ENCODE measurements at places on chromosomes 13 and 19.

DNA sequence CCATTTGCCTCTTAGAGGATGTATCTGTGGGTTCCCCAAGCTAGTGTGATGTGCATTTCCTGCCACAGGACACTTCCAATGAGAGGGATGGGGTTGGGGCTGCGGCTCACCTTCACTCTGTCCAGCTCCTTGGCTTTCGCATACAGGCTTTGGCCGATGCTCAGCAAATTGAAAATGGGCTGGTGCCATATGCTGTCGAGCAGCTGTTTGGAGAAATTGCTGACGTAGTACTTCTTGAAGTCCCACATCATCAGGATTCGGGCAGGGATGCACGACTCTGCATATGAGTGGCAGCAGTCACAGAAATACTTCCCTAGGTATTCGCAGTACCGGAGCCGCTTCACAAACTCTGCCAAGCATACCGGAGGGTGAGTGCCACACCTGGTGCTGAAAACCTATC is 37.0 kb downstream of the RUBCNL start:
- no peak for DNase-seq

GRCh38 chr19:5692723-5693194 is 2.7 kb downstream of the RPL36 start:
- DNase-seq, result no peak

DNA sequence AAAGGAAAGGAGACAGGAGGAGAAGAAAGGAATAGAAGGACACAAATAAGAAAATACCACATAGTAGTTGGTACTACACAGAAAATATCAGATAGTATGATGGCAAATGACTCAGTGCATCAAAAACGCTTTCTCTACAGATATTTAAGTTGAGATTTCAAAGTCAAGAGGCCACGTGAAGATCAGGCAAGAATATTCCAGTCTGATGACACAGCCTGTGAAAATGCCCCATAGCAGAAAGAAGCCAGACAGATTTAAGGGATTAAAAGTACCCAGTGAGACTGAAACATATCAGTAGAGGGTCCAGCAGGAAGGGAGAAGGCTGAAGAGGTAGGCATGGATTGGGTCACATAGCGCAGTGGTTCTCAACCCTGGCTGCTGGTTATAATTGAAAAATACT is 113.7 kb downstream of the VWA8 start:
- no peak for DNase-seq

GRCh38 chr19:29098863-29099481 is 114.0 kb downstream of the UQCRFS1 start:
- DNase-seq, result peak; percentile 91

DNA sequence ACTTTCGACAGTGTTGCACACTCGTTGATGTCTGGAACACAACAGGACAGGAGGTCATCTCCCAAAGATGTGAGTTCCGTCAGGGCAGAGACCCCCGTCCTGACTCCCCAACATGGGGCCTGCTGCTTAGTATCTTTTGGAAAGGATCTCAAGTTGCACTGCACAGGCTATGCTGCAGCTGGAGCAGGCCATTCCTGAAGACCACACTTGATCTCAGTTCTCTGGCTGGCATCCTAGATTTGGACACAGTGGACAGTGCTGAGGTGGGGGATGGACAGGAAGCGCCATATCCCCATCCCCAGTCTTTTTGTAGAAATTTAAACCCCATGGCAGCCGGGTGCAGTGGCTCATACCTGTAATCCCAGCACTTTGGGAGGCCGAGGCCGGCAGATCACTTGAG is 5.9 kb downstream of the ADGRE2 start:
- DNase-seq, result no peak

- DNase-seq, result no peak
These were observed 2165.2 kb downstream of the PCDH9 start for GRCh38 chr13:65064967-65065366.

GRCh38 chr19:52070496-52070895 is 21.9 kb upstream of the ZNF432 start:
- DNase-seq, result no peak

DNA sequence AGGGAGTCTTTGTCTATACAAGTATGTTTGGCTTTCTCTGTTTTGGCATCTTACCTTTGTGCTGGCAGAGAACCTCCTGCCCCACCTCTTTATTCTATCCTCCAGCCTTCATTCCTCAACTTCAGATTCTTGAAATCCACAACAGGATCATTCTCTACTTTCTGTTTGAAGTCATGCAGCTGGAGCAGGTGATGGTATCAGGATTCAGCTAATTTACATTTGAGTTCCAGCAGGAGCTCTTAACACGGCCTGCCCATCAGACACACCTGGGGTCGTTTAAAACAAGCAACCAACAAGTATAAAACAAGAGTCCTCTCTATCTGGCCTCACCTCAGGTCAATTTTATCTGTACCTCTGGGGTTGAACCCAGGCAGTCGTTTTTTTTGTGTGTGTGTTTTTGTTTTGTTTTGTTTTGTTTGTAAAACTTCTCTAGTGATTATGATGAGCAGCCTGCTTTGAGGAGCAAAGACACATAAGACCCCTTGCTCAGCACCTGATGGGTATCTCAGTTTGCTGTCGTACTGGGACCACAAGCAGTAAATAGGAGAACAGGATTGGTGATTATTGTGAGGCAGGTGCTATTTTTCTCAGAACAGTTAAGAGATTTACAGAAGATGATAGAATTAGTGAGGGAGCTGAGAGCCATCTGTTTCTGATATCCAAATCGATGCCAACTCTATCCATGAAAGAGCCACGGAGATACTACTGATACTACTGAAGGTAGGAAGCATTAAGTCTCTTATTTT is 78.4 kb downstream of the GPC6 start:
- DNase-seq, result no peak

- DNase-seq, result no peak
These were observed 477.3 kb downstream of the TSHZ3 start for GRCh38 chr19:30871979-30872378.

- DNase-seq, result no peak
These were observed 3.7 kb downstream of the NAPA start for GRCh38 chr19:47511128-47511517.

DNA sequence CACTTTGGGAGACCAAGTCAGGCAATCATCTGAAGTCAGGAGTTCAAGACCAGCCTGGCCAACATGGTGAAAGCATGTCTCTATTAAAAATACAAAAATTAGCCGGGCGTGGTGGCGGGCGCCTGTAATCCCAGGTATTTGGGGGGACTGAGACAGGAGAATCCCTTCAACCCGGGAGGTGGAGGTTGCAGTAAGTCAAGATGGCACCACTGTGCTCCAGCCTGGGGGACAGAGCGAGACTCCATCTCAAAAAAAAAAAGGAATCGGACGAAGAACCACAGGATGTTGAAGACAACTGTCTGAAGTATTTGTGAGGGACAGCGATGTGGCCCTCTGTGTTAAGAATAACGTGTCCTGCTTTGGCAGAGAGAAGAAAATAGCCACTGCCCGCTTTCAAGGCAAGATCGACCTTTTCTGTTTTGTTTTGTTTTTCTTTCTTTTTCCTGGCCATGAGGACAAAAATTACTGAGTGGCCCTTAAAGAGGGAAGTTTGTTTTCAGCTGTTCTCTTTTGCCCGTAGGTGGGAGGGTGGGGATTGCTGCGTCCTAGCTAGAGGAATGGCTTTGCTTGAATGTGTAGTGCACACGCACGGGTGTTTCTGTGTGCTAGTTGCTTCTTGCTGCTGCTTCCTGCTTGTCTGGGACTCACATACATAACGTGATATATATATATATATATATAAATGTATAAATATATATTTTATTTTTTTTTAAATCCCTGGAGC is 6.2 kb upstream of the PRKCG start:
- no peak for DNase-seq

GRCh38 chr19:8518536-8518935 is 4.6 kb upstream of the ZNF414 start:
- DNase-seq, result no peak

GRCh38 chr19:18906605-18907519 is 10.9 kb upstream of the CERS1 start:
- DNase-seq, result no peak

GRCh38 chr19:46834121-46834520 is 16.5 kb downstream of the AP2S1 start:
- no peak for DNase-seq

DNA sequence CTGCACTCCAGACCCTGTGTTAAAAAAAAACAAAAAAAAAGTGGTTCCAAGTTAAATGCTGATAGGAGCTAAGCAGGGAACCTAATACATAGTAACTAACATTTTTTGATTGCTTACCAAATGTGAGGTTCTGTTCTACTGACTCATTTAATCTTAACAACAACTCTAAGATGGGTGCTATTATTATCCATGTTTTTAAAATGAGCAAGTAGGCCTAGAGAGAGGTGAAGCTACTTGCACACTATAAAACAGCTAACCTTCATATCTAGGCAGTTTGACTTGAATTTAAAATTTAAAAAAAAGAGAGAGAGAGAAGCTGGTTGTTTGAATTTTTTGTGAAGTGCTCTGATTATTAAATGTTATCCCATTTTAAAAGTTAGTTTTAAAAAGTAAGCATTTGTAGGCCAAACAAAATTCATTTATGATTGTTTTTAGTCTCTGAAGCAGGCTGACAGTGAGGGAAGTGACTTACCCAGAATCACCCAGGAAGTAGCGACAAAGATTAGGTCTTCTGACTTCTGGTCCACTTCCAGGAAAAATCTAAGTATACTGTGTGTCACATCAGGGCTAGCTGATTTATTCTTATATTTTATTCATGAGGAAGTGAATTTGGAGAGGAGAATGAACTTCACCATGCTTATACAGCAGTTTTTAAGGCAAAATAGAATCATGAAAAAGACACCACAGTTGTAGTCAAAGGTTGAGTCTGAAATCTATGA is 2.4 kb downstream of the SIGLECL1 start:
- no peak for DNase-seq

GRCh38 chr19:343451-343931 is 1.1 kb downstream of the MIER2 start:
- peak; percentile 57 for DNase-seq
